ENCODE measurements at places on chromosomes 4 and X. TPM values are rescaled to one million over a fixed set of nuclear protein-coding genes. Genes with fewer than 3 reads are reported as not detected.

Gene CLTRN
- total RNA-seq: not detected

Gene LRIT3
- 0.07 TPM for total RNA-seq

Gene MPC1L
- total RNA-seq: not detected

Gene ARFIP1
- total RNA-seq: 52.2 TPM

Gene C4orf50
- total RNA-seq: not detected

Gene CYTL1
- total RNA-seq: 113 TPM

Gene DOCK11
- total RNA-seq: 1.7 TPM

Gene TBC1D19
- total RNA-seq: 14.2 TPM

Gene DCAF12L2
- total RNA-seq: not detected

Gene FAM184B
- total RNA-seq: under 0.01 TPM

Gene BEX5
- total RNA-seq: not detected

Gene EDNRA
- total RNA-seq: not detected

Gene COX18
- total RNA-seq: 16.6 TPM

Gene BGN
- total RNA-seq: 34.2 TPM

Gene TEC
- total RNA-seq: 0.27 TPM

Gene STAP1
- not detected for total RNA-seq

Gene APLN
- 170 TPM for total RNA-seq

Gene ARHGAP24
- 230 TPM for total RNA-seq

Gene GPC4
- 0.07 TPM for total RNA-seq

Gene POU3F4
- not detected for total RNA-seq

Gene PAGE4
- not detected for total RNA-seq

Gene RAB9B
- 0.40 TPM for total RNA-seq

Gene TRIML2
- not detected for total RNA-seq

Gene METTL14
- total RNA-seq: 28.6 TPM

Gene IL13RA2
- total RNA-seq: 0.53 TPM

Gene HPSE
- total RNA-seq: 16.2 TPM

Gene SYP
- total RNA-seq: 0.13 TPM

Gene DUSP9
- total RNA-seq: 0.29 TPM

Gene MAOA
- total RNA-seq: 17.2 TPM

Gene RASGEF1B
- 0.13 TPM for total RNA-seq

Gene SNCA
- 78.9 TPM for total RNA-seq

Gene PGAM4
- total RNA-seq: not detected

Gene ETDB
- not detected for total RNA-seq

Gene PLAC8
- total RNA-seq: 0.22 TPM

Gene ATP10D
- total RNA-seq: 24.1 TPM

Gene PWWP3B
- total RNA-seq: 1.3 TPM

Gene GPM6B
- 1.3 TPM for total RNA-seq

Gene MAGED4
- 7.0 TPM for total RNA-seq

Gene LDOC1
- total RNA-seq: 8.5 TPM

Gene HS6ST2
- total RNA-seq: not detected

Gene PRDM5
- 10.1 TPM for total RNA-seq

Gene NUDT9
- 21.0 TPM for total RNA-seq

All from thoracic aorta endothelial cell (primary cell).